Foreskin keratinocyte (primary cell): ENCODE measurements at places on chromosomes 5 and 9.

- no peak for DNase-seq
Measured at GRCh38 chr5:16090270-16090669, 89.3 kb downstream of the MARCHF11 start.

DNA sequence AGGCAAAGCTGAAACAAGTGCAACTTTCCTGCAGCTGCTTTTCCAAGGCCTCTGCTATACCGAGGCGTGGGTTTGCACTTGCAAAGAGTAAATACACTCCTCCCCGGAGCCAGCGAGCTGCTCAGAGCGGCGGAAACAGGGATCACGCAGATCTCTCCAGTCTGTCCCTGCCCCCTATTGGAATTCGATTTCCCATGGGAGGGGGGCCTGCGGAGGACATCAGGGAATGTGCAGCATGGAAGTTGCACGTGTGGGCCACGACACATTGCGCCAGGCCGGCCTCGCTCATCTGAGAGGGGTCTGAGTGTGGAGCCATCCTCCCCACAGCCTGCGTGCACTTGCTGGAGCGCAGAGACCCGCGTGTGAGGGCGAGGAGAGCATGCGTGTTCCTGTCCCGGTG is 104.3 kb upstream of the PHYKPL start:
- DNase-seq, result no peak

GRCh38 chr9:127540664-127541041 is 71.4 kb upstream of the STXBP1 start:
- no peak for DNase-seq

- DNase-seq, result peak; percentile 6
Measured at GRCh38 chr5:15695215-15695731, 195.3 kb downstream of the FBXL7 start.

DNA sequence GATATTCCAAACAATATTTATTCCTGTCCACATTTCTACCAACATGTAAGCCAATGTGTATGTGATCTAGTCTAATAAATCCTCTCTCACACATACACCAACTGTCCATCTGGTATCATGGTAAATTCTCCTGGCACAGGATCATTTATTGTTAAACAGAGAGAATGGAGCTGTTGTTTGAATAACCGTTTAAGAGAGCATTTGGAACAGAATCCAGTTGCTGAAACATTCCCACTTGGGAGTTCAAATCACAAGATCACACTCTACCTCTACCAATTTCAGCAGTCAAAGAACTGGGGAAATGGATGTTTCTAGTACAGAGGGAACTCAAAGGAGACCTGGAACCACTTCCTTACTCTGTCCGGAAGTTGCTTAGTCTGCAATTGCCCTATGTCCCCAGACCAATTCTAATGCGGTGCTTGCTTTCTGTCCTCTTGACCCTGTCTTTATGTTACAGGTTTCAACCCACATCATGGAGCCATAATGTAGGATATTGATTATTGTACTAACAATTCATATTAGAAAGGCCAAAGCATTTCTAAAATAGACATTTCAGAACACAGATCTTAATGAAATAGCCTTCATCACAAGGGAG is 488.4 kb downstream of the SEMA5A start:
- DNase-seq, result peak; percentile 9

DNA sequence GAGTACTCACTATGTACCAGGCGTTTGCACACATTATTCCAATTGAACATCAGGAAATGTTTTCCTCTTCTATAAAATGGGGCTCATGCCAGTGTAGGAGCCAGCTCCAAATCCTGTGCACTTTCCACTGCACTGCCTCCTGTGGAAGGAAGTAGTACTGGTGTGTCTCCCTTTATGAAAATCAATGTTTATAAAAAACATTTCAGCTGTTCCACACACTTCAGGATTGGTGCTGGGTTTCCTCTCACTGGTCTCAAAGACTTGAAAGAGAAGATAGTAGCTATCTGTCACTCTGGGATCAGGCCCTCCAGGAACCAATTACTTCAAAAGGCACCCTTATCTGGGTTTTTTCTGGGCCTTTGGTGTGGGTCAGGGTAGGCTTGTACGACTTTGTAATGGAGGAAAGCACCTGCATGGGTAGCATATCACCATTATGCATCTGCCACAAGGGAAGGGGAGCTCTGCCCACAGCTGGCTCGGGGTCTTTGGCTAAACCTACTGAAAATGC is 32.5 kb downstream of the RAB14 start:
- DNase-seq, result no peak

- no peak for DNase-seq
Measured at GRCh38 chr9:134327671-134328231, 1.5 kb downstream of the RXRA start.

DNA sequence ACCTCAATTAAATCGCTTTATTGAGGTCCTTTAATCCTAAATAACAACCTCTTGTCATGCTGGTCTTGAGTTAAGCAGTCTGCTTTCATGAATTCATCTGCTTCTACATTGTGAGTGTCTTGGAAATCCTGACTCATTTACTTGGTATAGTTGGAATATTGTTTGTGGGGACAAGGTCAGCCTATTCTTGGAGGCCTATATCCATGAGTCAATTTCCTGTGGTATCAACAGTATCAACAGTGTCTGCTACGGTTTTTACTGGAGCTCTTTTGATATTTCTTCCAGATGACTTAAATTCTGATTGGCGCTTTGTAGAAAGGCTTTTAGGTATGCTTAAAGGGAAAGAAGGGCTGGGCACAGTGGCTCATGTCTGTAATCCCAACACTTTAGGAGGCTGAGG is 71.2 kb upstream of the PARP8 start:
- DNase-seq, result peak; percentile 46

DNA sequence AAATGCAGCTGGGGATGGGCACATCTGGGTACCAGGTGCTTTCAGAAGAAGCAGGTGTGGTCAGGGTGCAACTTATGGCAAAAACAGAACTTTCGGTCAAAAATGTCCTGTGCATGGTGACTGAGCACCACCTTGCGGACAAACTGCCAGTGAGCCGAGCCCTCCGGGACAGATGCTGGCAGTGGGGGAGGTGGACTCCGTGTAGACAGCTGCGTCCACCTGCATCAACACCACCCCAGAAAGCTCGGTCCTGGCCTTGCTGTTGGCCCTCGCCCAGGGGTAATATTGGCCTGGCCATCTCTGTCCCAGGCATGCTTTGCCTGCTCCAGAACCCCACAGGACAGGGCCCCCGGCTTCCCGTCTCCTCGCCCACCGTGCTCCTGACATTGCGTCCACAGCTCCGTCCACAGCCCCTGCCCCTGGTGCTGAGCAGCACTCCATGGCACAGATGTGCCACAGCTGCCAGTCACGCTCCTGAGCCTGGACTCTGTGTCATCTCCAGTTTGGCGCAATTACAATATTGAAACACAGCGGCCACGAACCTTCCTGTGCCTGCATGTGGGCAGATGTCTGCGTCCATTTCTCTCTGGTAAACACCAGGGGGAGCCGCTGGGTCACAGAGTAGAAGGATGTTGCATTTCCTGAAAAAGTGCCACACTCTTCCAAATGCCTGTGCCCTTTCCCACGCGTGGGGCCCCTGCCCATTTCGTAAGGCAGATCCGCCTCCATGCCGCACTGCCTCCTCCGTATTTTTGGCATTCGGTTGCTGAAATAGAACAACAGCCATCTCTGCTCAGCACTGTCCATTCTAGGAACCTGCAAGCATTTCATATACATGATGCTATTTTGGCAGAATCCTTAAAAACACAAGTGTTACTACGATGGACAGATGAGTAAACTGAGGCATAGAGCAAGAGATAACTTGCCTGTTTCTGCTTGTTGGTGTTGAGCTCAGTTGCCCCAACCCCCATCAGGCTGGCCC is 33.4 kb upstream of the SLC6A19 start:
- DNase-seq, result peak; percentile 28

- peak; percentile 93 for DNase-seq
Measured at GRCh38 chr9:16133556-16134227, 580.8 kb downstream of the CCDC171 start.

GRCh38 chr9:84492366-84493159 is 152.0 kb upstream of the SLC28A3 start:
- DNase-seq, result no peak

GRCh38 chr5:168140241-168140640 is 151.2 kb upstream of the WWC1 start:
- DNase-seq, result no peak

DNA sequence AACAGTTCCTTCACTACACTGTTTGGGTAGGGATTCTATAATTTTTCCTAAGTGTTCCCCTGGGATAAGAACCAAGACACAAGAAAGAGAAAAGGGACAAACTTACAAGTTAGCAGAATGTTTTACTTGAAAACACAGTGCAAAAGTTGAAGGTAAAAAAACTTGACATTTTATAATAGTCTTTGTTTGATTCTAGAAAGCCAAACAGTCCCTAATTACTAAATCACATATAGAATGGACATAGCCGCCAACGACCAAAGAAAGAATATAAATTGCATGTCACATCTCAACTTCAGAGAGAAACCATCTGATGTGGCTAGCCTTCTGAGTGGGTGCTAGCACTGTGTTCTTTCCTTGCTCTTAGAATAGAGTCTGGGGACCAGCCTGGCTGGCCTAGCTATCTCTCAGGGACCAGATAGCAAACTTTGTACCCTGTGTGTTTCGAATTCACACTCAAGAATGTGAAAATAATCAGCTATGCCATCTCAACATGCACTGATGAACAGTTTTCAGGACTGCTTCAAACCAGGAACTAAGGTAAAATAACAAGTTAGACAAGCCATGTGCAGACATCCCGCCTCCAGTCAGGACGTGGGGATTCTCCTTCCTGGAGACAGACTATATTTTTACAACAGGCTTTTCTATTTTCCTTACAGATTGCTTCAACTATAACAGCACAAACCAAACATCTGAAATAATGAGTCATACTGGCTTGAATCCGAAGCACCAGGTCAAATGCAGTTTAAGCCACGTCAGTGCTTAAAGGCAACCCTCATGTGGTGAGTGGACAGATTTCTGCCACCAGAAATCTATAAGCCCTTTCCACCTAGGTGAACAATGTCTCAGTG is 53.7 kb downstream of the LHFPL2 start:
- DNase-seq, result peak; percentile 87

DNA sequence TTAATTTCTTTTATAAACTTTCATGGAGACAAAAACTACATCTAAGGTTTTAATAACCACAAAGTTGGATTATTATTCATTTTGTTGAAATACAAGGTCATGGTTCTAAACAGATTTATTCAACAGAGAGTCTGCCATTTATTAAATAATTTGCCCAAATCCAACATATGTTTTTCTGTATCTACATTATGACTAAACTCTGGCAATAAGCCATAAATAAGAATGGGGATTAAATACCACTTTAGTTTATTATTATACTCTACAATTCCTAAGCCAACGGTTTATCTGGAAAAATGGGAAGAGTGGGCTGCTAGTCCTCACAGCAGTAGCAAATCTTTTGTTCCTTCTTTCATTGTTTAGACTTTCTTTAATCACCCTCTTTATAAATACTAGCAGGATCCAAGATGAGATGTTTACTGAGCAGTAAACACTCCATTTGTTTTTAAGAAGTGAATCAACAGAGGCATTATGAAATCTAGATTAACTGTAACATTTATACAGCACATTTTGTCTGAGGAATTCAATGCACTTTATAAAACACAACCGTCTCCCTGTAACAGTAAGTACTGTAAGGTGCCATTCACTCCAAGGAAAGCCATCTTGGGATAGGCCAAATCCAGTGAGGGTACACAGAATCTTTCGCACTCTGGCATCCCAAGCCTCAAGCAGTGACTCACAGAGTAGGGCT is 89.7 kb downstream of the DROSHA start:
- DNase-seq, result no peak

- DNase-seq, result no peak
Measured at GRCh38 chr9:77803423-77803822, 155.3 kb upstream of the GNA14 start.

- no peak for DNase-seq
Measured at GRCh38 chr5:142304013-142304701, 20.7 kb downstream of the SPRY4 start.

- no peak for DNase-seq
Measured at GRCh38 chr9:105393576-105394344, 54.1 kb upstream of the FSD1L start.

DNA sequence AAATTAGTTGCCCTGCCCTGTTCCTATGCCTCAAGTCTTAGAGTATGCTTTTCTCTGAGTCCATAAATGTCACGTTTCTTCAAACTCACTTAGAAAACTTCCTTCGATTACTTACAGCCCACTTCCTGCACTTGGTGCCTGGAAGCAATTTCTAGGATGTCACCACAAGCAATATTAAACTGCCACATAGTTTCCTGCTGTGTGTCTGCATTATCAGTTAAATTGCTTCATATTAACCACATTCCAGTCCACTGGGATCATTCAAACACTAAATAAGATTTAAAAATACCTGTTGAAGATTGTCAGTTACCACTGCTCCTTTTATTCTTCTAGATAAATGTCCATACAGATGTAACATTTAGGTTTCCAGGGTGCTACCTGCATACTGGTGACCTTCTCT is 4.1 kb downstream of the DENND1A start:
- DNase-seq, result peak; percentile 40

- peak; percentile 77 for DNase-seq
Measured at GRCh38 chr9:112881331-112881730, 9.3 kb downstream of the SLC46A2 start.

GRCh38 chr5:136208916-136209315 is 16.0 kb upstream of the SMIM32 start:
- DNase-seq, result no peak

DNA sequence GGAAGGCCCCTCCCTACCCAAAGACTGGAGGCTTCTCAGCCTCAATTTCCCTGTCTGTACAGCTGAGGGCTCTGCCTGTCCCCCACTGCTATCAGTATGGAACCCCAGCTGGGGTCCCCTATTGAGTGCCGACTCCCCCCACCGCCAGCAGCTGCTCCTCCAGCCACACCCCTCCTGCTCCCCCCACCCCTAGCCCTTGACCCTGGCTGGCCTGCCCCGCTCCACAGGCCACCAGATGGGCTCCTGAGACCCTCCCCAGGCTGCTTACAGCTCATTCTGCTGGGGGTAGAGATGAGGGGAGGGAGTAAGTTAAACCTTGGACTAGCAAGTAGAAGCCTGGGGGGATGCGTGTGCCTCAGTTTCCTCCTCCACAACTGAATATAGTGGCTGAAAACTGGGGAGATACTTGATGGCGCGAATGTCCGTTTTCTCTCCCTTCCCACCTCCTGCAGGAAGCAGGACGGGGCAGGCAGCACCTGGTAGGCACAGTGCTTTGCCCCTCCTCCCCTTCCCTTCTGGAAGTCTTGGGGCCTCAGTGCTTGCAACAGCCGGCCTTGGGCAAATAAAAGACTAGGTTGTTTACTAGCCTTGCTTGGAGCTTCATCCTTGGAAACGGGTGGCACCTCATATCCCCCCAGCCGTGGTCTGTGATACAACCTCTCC is 19.1 kb downstream of the URM1 start:
- DNase-seq, result no peak

DNA sequence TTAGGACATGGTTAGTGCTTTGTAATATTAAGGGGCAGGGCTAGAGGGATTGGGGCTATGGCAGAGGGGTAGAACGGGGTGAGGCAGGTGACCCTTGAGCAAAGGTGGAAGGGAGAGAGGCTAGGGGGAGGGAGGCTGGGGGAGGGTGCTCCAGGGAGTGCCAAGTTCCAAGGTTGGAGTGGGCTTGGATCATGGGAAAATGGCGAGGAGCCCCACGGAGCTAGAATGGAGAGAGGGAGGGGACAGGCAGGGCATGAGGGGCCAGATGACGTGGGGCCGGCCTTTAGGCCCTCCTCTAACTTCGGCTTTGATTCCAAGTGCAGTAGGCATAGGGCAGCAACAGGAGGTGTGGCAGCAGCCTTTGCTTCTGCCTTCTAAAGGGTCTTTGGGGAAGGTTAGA is 171.8 kb upstream of the PANK3 start:
- DNase-seq, result no peak

GRCh38 chr9:129648092-129648763 is 6.3 kb upstream of the ASB6 start:
- DNase-seq, result no peak

- DNase-seq, result peak; percentile 33
Measured at GRCh38 chr9:135971892-135972291, 10.7 kb upstream of the UBAC1 start.
